ENCODE measurements at places on chromosomes 7 and 10. TPM values are rescaled to one million over a fixed set of nuclear protein-coding genes. Genes with fewer than 3 reads are reported as not detected.
A peak's percentile ranks its signal among the peaks of the same experiment; 100 is the strongest.

- no peak for DNase-seq
- no peaks in the 10 kb centered on the region for H3K4me1 ChIP-seq
- no peaks in the 10 kb centered on the region for H3K36me3 ChIP-seq
- no peaks in the 10 kb centered on the region for H3K27me3 ChIP-seq
- H3K27ac ChIP-seq, result no peak overlapping the region
These were observed 737.4 kb downstream of the TNS3 start for GRCh38 chr7:46844486-46844885.

DNA sequence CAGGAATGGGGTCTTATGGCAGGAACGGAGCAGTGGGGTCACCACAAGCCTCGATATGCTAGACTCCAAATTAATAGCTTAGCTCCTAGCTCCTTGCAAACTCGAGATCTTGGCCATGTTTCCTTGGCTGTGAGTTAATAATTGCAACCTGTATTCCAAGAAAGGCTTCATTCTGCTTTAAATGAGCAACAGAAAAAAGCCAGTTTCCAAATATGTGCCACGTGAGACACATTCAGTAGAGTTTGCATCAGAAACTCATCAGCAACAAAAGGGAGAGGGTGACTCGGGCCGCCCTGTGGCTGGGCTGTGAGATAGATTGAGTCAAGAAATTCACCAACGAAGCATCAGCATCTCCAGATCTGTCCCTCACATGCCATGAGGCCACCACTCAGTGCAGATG is 112.0 kb downstream of the NPTX2 start:
- H3K36me3 ChIP-seq, result no peaks in the 10 kb centered on the region
- H3K27me3 ChIP-seq, result no peaks in the 10 kb centered on the region
- H3K27ac ChIP-seq, result no peak overlapping the region
- no peak for DNase-seq

UPK3B gene
- total RNA-seq, result not detected

FXYD4 gene
- total RNA-seq, result not detected

PTPRN2 gene
- 1.2 TPM for total RNA-seq

GRCh38 chr10:86226016-86226415 is 140.6 kb downstream of the GRID1 start:
- H3K4me1 ChIP-seq, result no peaks in the 10 kb centered on the region
- H3K27ac ChIP-seq, result no peak overlapping the region
- no peak for DNase-seq

DNA sequence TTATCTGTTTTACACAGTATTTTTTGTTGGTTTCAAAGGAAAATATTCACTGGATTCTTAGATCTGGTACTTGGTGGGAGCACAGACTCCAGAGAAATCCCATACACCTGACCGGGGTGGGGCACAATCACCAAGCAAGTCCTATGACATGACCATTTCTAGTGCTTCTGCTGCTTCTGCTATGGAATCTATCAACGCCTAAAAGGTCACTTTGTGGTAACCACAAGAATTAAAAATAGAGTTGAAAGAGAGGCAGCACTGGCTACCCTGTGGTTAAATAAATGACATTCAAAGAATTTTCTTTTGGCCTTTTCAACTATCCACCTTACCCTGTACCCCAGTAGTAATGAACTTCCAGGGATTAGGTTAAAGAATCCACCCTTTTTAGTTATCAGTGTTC is 329.9 kb upstream of the VWC2 start:
- H3K4me3 ChIP-seq, result no peak overlapping the region
- H3K4me1 ChIP-seq, result no peaks in the 10 kb centered on the region
- no peak for DNase-seq
- H3K27me3 ChIP-seq, result no peaks in the 10 kb centered on the region
- H3K27ac ChIP-seq, result no peak overlapping the region
- H3K36me3 ChIP-seq, result no peaks in the 10 kb centered on the region

DNA sequence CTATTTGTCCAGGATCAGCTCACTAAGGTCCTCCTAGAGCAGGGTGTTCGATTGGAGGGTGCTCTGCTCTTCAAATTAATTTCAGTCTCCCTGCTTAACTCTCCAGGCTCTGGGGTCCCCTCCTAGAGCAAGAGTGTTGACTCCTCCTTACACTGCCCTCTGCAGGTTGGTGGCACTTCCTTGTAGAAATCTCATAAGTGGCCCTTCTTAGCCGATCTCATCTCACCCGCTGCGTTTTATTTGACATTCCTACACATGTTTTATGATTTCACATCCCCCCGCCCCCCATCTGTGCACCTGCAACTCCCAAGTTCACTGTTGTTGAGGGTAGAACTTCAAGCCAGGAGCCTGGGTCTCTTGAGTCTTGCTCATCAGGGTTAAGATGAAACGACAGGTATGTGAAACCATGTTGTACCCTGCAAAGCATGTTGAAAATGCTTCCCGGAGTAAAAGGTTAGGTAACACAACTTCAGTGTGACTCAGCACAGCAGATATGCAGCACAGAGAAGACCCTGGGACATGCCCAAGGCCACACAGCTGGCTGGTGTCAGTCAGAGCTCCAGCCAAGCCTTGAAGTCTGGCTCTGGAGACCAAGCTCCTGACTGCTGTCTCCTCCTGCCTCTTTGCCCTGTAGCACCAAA is 171.2 kb downstream of the PRKAG2 start:
- no peaks in the 10 kb centered on the region for H3K36me3 ChIP-seq
- H3K27ac ChIP-seq, result no peak overlapping the region
- H3K4me3 ChIP-seq, result no peak overlapping the region
- peak; percentile 53 for DNase-seq

CYP2C19 gene
- not detected for total RNA-seq

ELN gene
- 37.4 TPM for total RNA-seq

GRCh38 chr10:60777696-60778213 is 523 bp upstream of the CDK1 start:
- H3K27ac ChIP-seq, result no peak overlapping the region
- no peak for DNase-seq
- no peaks in the 10 kb centered on the region for H3K36me3 ChIP-seq
- H3K4me1 ChIP-seq, result no peaks in the 10 kb centered on the region
- peak overlapping the region; percentile 44 for H3K4me3 ChIP-seq

PIP4K2A gene
- 22.6 TPM for total RNA-seq

DNA sequence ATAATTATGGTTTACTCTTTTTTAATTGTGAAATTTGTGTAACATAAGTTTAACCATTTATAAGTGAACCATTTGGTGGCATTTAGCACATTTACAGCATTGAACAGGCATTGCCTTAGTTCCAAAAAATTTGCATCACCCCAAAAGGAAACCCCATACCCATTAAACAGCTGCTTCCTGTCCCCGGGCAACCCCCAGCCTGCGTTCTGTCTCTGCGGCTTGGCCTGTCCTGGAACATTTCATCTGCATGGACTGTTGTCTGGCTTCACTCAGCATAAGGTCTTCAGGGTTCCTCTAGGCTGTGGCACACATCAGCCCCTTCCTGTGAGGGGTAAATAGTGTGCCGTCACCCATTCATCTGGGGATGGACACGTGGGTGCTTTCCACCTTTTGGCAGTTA is 6.9 kb downstream of the RET start:
- no peaks in the 10 kb centered on the region for H3K27me3 ChIP-seq
- no peak overlapping the region for H3K27ac ChIP-seq
- H3K36me3 ChIP-seq, result no peaks in the 10 kb centered on the region

GRCh38 chr10:128318913-128319312 is 192.7 kb upstream of the MKI67 start:
- H3K27me3 ChIP-seq, result no peaks in the 10 kb centered on the region
- no peaks in the 10 kb centered on the region for H3K4me1 ChIP-seq
- H3K36me3 ChIP-seq, result no peaks in the 10 kb centered on the region
- no peak overlapping the region for H3K4me3 ChIP-seq

GRCh38 chr7:17745610-17746009 is 194.7 kb downstream of the SNX13 start:
- H3K4me1 ChIP-seq, result no peaks in the 10 kb centered on the region
- no peaks in the 10 kb centered on the region for H3K36me3 ChIP-seq
- H3K27ac ChIP-seq, result no peak overlapping the region
- H3K4me3 ChIP-seq, result no peak overlapping the region
- no peaks in the 10 kb centered on the region for H3K27me3 ChIP-seq

- DNase-seq, result no peak
- H3K27me3 ChIP-seq, result no peaks in the 10 kb centered on the region
- H3K27ac ChIP-seq, result peak overlapping the region; percentile 95
- no peaks in the 10 kb centered on the region for H3K4me1 ChIP-seq
These were observed 1.4 kb downstream of the MTURN start for GRCh38 chr7:30136117-30136731.

DNA sequence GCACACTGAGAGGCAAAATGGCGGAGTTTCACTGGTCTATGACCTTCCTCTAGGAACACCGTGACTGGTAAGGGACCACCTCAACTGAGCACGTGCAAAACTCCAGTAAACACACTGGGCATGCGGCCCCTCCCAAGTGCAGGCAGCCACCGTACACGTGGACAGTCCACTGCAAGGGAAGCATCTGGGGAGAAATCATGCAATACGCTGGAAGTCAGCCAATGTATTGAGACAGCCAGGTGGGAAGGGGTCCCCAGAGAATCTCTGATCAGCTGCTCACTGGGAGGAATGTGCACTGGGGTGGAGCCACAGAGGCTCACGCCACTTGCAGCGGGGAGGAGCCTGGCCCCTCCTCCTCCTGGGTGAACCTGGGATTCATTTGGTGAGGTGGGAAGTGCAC is 49.3 kb downstream of the CFAP46 start:
- DNase-seq, result peak; percentile 8
- no peaks in the 10 kb centered on the region for H3K36me3 ChIP-seq

MKLN1 gene
- 138 TPM for total RNA-seq

DNA sequence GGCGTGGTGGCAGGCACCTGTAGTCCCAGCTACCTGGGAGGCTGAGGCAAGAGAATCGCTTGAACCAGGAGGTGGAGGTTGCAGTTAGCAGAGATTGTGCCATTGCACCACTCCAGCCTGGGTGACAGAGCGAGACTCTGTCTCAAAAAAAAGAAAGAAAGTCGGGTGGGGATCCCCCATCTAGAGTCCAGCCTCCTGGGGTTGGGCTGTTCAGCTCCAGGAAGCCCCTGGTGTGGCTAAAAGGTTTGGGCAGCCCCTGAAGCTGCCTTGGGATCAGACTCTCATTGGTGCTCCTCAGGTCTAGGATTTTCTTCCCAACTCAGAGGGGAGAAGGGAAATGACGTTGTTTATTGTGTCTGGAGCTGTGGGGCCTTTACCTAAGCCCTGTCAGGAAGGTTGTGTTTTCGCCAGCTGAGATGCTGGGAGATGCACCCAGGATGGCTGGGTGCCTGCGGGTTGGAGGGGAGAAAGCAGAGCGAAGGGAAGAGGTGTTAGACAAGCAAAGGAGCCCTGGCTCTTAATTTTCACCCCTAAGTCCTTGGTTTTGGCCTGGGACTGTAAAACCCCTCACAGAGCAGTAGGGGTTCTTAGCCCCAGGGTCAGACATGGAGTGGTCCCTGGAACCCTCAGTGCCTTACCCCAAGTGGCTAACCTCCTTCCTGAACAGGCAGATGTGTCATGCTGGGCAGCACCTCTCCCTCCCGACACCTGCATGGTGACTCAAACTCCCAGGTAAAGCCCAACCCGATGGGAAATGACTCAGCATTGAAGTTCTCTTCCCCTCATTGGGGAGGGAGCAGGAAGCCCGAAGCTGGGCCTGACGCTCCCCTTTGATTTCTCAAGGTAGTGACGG is 21.1 kb downstream of the PLAU start:
- H3K27me3 ChIP-seq, result no peaks in the 10 kb centered on the region
- H3K27ac ChIP-seq, result no peak overlapping the region
- no peak overlapping the region for H3K4me3 ChIP-seq
- DNase-seq, result no peak

DNA sequence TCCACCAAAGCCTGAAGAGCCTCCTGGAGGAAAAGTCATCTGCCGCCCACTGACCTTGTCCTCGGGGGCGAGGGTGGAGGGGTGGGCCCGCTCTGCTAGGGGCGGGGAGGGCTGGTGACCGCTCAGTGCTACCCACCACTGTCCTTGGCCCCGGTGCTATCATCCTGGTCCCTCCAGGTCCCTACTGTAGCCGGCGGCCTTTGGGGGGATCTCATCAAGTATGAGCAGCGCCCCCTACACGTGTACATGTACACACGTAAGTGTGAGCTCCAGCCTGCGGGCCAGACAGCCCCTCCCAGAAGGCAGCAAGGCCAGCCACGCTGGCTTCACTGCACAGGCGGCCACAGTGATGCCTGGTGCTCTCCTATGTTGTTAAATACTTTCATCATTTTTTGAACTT is 19.6 kb downstream of the TTYH3 start:
- no peaks in the 10 kb centered on the region for H3K36me3 ChIP-seq
- no peaks in the 10 kb centered on the region for H3K4me1 ChIP-seq

DNA sequence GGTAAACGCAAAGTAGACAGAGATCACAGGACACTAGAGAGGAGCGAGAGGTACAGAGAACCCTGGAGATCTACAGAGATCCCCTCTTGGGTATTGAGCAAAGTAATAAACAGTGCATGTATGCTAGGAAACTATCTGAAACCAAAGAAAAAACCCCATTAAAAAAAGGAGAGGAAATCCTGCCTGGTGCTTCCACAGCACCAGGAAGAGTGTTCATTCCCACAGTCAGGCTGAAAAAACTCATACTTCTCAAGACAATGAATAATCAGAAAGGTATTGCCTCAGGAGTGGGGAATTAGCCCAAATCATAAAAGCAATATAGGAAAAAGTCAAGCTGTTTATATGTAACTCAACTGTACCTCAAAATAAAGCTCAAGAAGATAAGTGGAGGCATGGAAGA is 59.1 kb downstream of the ANKRD26 start:
- peaks cover 3% of the 10 kb centered on the region for H3K36me3 ChIP-seq
- no peak overlapping the region for H3K4me3 ChIP-seq
- H3K27me3 ChIP-seq, result no peaks in the 10 kb centered on the region
- H3K4me1 ChIP-seq, result no peaks in the 10 kb centered on the region

DNA sequence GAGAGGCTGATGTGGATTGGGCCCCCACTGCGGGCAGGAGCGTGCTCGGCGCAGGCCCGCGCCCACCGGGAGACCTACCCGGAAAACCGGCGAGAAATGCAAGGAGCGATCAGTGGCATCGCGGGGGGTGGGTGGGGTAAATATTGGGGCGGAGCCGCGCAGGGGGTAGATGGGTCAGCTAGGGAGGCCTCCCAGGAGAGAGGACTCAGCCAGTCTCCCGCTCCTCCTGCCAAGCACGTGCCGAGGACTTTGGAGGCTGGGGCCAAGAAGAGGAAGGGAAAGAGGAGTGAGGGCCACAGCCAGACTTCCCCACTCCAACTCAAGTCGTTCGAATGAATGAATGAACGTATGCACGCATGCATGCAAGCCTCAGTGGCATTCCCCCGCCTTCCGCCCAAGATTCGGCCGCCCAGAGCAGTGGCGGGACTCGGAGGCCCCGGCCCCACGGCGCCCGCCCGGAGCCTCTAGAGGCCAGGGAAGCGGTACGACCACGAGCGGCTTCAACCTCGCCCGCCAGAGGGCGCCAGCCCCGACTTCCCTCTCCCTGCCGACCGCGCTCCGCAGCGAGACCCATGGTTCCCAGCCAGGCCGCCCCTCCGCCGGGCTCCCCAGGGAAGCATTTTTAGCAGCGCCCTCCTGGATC is 3.6 kb downstream of the NPM3 start:
- H3K27me3 ChIP-seq, result peaks cover 9% of the 10 kb centered on the region
- no peaks in the 10 kb centered on the region for H3K36me3 ChIP-seq
- peaks cover 33% of the 10 kb centered on the region for H3K4me1 ChIP-seq
- H3K27ac ChIP-seq, result no peak overlapping the region

STOX1 gene
- not detected for total RNA-seq

TRIM50 gene
- total RNA-seq, result not detected

- H3K4me3 ChIP-seq, result no peak overlapping the region
- no peaks in the 10 kb centered on the region for H3K4me1 ChIP-seq
- H3K27me3 ChIP-seq, result peaks cover 4% of the 10 kb centered on the region
- H3K27ac ChIP-seq, result no peak overlapping the region
- no peak for DNase-seq
These were observed 11.8 kb downstream of the KAZALD1 start for GRCh38 chr10:101073631-101074030.

Data from uterus (tissue), 4 donors.